Renal pelvis (tissue), 12 donors: ENCODE measurements at places on chromosomes 3 and 15. TPM values are rescaled to one million over a fixed set of nuclear protein-coding genes. Genes with fewer than 3 reads are reported as not detected.
A peak's percentile ranks its signal among the peaks of the same experiment; 100 is the strongest.

GRCh38 chr3:124759666-124760401 lies 29.6 kb downstream of the UMPS start:
- DNase-seq = no peak

DNA sequence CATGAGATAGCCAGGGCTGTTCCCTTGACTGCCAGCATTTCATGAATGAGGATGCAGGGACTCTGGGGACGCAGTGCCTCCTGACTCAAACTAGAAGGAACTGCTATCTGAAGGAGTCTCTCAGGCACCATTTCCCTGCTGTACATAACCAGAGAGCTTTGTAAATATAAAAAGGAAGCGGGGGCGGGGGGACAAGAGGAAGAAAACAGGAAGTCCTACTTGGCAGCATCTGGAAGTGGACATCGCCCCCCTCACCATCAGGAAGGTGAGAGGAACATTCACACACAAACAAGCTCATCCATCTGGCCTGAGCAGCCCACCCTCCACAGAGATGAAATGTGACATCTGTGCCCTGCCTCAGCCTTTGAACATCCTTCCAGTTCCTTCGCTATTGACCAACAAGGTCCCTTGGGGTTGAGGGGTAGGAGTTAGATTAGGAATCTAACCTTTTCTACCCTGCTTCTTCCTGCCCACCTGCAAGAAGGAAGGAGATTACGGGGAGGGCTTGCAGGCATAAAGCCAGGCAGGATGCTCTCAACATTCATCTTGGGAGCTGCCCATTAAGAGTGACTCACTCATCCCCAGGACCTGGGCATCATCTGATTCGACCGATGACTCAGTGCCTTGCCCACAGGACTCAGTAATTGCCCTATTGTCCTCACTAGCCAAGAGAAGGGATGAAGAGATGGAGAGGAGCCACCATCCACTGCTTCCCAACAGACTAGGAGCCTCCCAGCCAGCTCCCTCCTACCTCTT lies 31.9 kb downstream of the SH3BP5 start:
- no peak for DNase-seq

- DNase-seq = no peak
These were observed 113.8 kb downstream of the ANXA2 start for GRCh38 chr15:60283936-60284335.

DNA sequence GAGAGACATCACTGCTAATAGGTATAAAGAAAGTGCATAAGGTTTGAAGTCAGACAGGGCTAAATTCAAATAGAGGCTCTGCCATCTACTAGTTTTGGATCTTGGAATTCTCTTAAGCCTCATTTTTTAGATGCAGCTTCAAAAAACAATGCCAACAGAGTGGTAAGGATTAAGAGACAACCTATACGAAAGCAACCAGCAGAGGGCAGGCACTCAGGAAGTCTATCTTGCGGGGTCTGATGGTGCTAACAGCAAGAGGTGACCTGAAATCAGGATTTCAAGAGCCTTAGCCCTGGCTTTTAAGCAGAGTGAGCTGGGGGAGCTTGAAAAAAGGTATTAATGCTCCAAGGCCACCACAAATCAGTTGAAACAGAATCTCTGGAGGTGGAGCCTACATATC lies 40.7 kb downstream of the LDHAL6B start:
- peak; percentile 70 for DNase-seq

DNA sequence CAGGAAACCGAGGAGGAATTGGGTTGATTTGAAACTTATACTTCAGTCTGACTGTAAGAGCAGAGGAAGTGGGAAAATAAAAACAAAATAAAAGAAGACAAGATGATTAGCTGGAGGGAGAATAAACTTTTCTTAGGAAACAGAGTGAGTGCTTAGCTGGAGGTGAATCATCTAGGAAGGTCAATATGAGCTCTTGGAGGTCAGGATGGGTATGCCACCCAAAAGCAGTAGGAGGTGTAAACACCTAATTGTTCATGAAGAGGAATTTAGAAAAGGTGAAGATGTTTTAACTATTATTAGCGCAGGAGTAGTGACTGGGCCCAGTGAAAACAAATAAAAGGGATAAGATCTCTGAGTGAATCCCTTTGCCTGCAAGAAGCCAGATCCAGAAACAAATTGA lies 39.9 kb upstream of the ARL14 start:
- DNase-seq = no peak

- DNase-seq = no peak
These were observed 494.5 kb downstream of the DIPK2A start for GRCh38 chr3:144466114-144466513.

DNA sequence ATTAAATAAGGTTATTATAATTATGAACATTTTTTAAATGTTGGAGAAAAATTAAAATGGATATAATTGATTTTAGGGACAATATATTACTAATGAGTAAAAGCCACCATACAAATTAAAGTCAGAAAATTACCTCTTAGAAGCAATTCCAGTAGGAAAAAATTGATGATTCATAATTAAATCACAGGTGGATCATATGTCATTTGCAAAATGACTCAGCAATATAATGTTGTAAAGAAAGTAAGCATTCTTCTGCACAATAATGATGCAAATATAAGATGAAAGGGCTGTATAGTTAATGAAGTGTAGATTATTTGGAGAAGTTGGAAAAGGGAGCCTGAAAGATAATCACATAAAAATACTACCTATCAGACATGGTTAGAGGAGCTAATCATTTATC lies 25.8 kb downstream of the ZPLD1 start:
- no peak for DNase-seq

Gene SPATA12
- polyA plus RNA-seq = 0.17 TPM
